ENCODE measurements at places on chromosomes 3 and 15.

GRCh38 chr3:13792512-13793371 lies 87.1 kb downstream of the WNT7A start:
- no peak for DNase-seq

GRCh38 chr15:83446904-83447709 lies at the start of gene SH3GL3:
TSS of gene SH3GL3 (plus strand) at chr15:83447341. CDS start at chr15:83447534, 193 bp downstream.
- DNase-seq, result no peak

GRCh38 chr15:27828746-27829145 lies 270.4 kb downstream of the OCA2 start:
- no peak for DNase-seq

GRCh38 chr3:178602856-178603255 lies 66.6 kb downstream of the KCNMB2 start:
- DNase-seq, result no peak

DNA sequence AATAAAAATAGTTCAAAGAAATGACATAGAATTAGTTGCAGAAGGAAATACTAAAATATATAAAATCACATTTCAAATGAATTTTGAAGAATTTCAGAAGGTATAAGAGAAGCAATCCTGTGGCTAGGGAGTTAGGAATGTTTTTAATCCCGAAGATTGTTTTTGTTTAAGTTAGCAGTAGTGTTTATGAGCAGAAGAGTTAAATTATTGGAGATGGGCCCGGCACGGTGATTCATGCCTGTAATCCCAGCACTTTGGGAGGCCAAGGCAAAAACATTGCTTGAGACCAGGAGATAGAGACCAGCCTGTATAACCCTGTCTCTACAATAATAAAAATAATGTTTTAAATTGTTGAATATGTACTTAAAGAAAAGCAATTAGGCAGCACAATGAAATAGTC lies 432.5 kb downstream of the MFSD1 start:
- DNase-seq, result no peak

DNA sequence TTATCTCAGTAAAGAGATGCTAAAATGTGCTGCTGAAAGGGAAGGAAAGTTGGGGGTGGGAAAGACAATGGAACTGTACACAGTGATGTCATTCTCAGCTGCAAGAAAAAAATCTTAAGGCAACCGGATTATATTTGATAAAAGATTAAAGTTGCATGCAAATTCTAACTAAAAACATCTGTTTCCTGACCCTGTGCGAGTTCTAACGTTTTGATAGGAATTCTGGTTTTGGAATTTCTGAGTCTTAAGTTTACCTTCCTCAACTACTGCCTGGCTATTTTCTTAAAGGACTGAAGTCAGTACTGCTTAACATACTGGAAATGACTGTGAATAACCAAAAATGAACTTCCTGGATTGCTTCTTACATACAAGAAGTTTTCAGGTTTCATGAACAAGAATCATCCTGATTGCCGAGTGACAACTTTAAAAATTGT lies 115.5 kb downstream of the SLC25A26 start:
- no peak for DNase-seq

- DNase-seq, result no peak
Measured at GRCh38 chr15:73753250-73754130, at the start of gene INSYN1. TSS of gene INSYN1 (minus strand) at chr15:73753351. CDS start at chr15:73751130, 2,221 bp downstream.

DNA sequence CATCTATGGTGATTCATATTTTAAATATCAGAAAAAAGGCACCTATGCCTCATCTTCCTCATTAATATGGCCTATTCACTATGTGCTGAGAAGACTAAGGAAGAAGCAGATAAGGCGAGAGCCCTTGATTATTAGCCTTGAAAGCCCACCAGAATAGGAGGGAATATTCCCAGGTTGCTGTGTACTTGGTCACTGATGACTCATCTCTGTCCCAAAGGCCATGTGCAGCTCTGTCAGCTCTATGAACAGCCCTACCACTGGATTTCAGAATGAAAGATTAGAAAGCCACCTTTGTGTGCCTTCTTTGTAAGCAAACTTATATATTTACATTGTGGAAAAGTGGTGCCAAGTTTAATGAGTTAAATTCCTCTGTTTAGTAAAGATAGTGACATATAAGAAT lies 211.5 kb downstream of the NFKBIZ start:
- DNase-seq, result no peak

GRCh38 chr3:184354121-184354728 lies 7.2 kb downstream of the CLCN2 start:
- DNase-seq, result peak; percentile 43

- no peak for DNase-seq
Measured at GRCh38 chr15:87502173-87502572, 754.4 kb downstream of the NTRK3 start.

DNA sequence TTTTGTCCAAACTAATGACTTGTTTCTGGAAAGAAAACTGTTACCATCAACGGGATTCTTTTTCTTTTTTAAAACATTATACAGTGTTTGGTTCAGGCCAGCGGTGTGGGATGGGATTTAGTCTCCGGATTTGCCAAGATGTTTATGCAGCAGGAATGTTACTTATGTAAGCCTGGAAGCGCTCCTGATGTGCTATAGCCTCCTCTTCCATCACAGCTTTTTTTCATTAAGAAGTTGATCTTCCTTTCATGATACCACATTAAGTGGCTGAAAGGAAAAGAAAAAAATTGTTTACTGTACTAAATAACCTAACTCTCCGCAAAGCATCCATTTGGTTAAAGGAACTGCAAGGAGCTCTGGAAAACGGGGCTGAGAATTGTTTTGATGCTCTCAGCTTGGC lies 120.5 kb upstream of the ALDH1A3 start:
- no peak for DNase-seq

- DNase-seq, result no peak
Measured at GRCh38 chr3:62145086-62145757, 228.1 kb downstream of the FEZF2 start.

- DNase-seq, result no peak
Measured at GRCh38 chr15:58554758-58555157, 123.0 kb downstream of the LIPC start.

- DNase-seq, result no peak
Measured at GRCh38 chr3:185847506-185847905, 22.7 kb upstream of the IGF2BP2 start.

- no peak for DNase-seq
Measured at GRCh38 chr3:24264748-24265158, 229.9 kb downstream of the THRB start.

DNA sequence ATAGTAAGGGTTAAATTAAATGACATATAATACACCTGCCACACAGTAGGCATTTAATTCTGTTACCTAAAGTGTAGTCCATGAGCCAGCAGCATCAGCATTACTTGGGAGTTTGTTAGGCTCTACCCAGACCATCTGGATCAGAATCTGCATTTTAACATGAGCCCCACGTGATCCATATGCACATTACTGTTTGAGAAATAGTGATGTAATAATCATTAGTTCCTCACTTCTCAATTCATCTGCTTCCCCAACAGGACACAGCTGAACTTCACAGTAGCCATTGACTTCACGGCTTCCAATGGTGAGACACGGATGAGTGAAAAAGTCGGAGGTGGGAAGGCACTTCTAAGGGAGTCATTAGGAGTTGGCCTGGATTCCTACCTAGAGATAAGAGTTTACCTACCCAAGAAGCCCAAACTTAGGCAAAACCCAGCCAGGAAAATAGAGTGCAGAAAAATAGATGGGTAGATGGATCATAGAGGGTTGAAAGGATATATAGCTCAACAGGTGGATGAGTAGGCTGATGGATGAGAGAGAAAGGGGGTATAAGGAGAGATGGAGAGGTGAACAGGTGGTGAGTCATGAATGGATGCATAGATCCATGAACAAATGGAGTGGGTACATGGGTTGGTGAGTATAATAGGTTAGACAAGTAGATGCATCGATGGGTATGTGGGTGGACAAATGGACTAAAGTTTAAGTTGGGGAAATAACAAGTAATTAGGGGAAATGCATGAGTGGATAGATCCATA lies 13.3 kb downstream of the CPNE9 start:
- no peak for DNase-seq

- no peak for DNase-seq
Measured at GRCh38 chr3:87335931-87336330, 59.5 kb upstream of the POU1F1 start.

GRCh38 chr3:14462738-14463137 lies 60.3 kb downstream of the SLC6A6 start:
- DNase-seq, result no peak

GRCh38 chr3:153547970-153548369 lies 385.9 kb downstream of the RAP2B start:
- DNase-seq, result no peak

DNA sequence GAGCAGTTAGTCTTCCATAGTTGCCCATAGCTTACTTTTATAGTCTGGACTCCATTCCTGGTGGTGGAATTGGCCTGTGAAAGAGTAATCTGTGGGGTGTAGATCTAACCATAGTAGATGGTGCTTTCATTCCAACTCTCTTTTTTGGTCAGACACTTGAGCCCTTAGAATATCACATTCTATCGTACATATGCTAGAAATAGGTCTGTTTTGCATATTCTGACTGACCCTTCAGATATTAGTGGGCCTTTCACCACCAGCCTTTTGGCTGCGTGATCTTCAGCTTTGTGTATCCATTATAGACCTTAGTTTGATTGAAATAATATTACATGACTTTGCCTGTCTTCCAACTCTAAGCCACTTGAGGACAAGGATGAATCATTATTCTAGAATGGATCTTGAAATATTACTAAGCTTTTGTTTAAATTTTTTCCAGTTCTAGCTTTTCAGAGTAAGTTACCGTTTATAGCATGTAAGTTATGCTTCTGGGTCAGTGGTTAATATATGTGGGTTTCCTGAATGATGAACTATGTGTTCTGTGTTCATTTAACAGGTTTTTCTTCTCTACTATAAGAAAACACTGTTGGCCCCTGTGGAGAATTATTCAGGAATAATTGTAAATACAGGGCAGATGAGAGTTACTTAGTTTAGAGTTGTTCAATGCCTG lies 8.7 kb downstream of the RAB7A start:
- no peak for DNase-seq
